ENCODE measurements at places on chromosomes 13 and 19. TPM values are rescaled to one million over a fixed set of nuclear protein-coding genes. Genes with fewer than 3 reads are reported as not detected.

GRCh38 chr13:109748677-109749076 is 37.7 kb downstream of the IRS2 start:
- no peak overlapping the region for H3K27ac ChIP-seq
- DNase-seq, result no peak
- H3K4me3 ChIP-seq, result no peak overlapping the region
- H3K36me3 ChIP-seq, result peaks cover 22% of the 10 kb centered on the region
- H3K4me1 ChIP-seq, result no peaks in the 10 kb centered on the region
- no peaks in the 10 kb centered on the region for H3K27me3 ChIP-seq

DNA sequence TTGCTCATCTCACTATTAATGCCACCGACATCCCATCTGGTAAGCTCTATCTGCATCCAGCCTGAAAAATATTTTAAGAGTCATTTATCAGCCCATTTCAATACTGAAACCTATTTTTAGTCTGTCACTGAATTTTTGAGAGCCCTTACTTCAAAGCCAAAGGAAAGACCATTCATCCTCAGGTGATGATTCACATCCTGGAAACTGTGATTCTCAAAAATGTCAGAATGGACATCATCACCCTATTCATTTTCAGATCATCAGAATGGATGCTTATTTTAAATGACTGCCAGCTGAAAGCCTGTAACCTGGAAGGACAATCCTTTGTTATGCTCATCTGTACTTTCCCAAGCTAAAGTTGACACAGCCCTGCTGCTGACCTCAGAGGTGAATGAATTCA is 27.0 kb downstream of the TNFSF11 start:
- H3K36me3 ChIP-seq, result no peaks in the 10 kb centered on the region
- no peak overlapping the region for H3K27ac ChIP-seq
- H3K27me3 ChIP-seq, result no peaks in the 10 kb centered on the region
- no peak overlapping the region for H3K4me3 ChIP-seq

- H3K4me3 ChIP-seq, result no peak overlapping the region
- no peaks in the 10 kb centered on the region for H3K4me1 ChIP-seq
- DNase-seq, result no peak
- no peaks in the 10 kb centered on the region for H3K36me3 ChIP-seq
Observed at GRCh38 chr13:28325022-28325421, 169.9 kb downstream of the FLT1 start.

MAP2K2 gene
- 155 TPM for total RNA-seq

ACTL9 gene
- not detected for total RNA-seq
